ENCODE measurements at places on chromosomes 6 and 20.
A peak's percentile ranks its signal among the peaks of the same experiment; 100 is the strongest.

GRCh38 chr6:105364243-105364642 lies 38.6 kb downstream of the PREP start:
- no peak for DNase-seq

- peak; percentile 19 for DNase-seq
These were observed 106.8 kb upstream of the NXT1 start for GRCh38 chr20:23243791-23244155.

- DNase-seq: no peak
These were observed 35.3 kb upstream of the EZR start for GRCh38 chr6:158854214-158855101.

- DNase-seq: no peak
These were observed 89.1 kb downstream of the ME1 start for GRCh38 chr6:83341765-83342164.

DNA sequence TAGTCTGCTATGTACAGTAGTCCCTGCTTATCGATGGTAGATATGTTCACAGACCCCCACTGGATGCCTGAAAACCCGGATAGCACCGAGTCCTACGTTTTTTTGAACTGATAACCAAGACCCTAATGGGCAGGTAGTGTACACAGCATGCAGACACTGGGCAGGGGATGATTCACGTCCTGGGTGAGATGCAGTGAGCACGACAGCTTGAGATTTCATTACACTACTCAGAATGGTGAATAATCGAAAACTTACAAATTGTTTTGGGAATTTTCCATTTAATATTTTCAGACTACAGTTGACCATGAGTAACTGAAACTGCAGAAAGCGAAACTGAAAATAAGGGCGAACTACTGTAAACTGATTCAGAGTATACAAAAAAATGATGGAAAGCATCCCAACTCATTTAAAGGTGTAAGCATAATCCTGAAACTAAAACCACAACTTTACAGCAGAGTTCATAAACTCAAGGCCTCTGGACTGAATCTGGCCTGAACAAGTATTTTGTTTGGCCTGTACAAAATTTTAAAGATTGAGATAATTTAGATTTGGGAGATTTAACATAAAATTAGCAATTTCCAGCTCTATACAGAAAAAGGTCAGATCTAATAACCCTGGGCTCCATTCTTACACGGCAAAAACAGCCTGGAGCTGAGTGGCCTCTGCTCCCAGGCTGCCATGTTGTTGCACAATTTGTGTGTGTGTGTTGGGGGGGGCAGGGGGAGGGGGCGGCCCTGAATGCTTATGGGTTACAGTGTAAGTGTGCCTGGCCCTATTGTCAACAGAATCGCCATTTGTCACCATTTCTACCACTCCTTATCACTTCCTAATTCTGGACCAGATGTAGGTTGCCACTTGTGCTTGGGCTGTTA lies 34.9 kb downstream of the RNF24 start:
- DNase-seq: no peak

- DNase-seq: no peak
These were observed 9.8 kb upstream of the DEFB123 start for GRCh38 chr20:31430568-31431115.

- DNase-seq: no peak
These were observed 44.7 kb upstream of the ADGRF4 start for GRCh38 chr6:47653706-47654105.

DNA sequence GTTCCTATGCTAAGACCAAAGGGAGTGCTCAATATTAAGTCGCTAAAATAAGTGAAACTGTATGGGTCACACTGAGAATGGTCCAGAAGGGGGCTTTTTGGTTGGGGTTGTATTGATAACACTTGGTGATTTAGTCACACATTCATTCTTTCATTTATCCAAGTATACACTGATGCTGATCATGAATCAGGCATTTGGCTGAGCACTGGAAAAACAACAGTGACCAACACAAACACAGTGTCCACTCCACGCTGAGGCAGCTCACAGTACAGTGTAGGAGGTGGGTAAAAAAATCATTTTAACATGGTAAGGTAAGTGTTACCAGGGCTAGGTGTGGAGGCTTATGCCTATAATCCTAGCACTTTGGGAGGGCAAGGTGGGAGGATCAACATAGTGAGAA lies 9.2 kb upstream of the FAM83C start:
- DNase-seq: no peak

GRCh38 chr6:148044261-148044751 lies 298.3 kb upstream of the SASH1 start:
- DNase-seq: no peak

- DNase-seq: no peak
These were observed 25.5 kb upstream of the OCSTAMP start for GRCh38 chr20:46575937-46576461.

- DNase-seq: no peak
These were observed 34.8 kb downstream of the WRNIP1 start for GRCh38 chr6:2799936-2800527.

GRCh38 chr20:57448764-57449354 lies 57.7 kb downstream of the RBM38 start:
- no peak for DNase-seq

DNA sequence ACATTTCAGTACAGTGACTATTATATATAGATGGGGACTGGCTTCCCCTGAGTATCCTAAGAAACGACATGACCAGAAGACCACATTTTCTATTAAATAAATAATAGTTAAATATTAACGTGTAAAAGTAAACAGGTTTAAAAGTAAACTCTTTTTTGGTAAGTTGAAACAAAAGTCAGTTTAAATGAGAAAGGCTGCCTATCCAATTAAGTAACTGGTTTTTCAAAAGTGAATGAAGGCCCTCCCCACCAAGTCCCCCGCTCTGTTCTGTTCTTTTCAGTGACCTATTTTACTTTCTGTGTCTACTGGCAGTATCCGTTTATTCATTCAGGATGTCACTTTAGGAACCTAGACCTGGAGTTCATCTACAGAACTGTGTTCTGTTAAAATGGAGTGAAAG lies 32.0 kb downstream of the QKI start:
- no peak for DNase-seq

- DNase-seq: no peak
These were observed 117.4 kb downstream of the VEGFA start for GRCh38 chr6:43887340-43887858.

- no peak for DNase-seq
These were observed 2.6 kb downstream of the CD164 start for GRCh38 chr6:109379711-109380110.

GRCh38 chr6:92521553-92521952 lies 897.8 kb downstream of the EPHA7 start:
- DNase-seq: no peak

- no peak for DNase-seq
These were observed 342.3 kb downstream of the C6orf118 start for GRCh38 chr6:164967102-164967501.
